ENCODE measurements at places on chromosomes 13 and 19.
A peak's percentile ranks its signal among the peaks of the same experiment; 100 is the strongest.

DNA sequence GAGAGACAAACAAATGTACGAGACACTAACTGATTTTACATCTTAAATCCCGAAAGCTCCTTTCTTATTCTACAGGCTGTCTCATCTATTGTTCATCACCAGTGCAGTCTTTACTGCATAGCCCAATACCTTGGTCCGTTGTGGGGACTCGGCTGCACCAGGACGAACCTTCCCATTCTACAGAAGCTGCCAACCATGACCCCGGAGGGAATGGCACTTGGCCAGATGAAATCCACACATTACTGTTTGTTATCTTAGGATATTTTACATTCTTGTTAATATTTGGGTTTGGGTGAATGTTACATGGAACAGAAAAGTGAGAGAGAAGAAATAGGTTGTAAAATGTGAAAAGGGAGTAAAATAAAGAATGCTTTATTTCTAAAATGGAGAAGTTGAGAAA is 195.1 kb downstream of the RFC3 start:
- peaks cover 6% of the 10 kb centered on the region for H3K27me3 ChIP-seq
- no peaks in the 10 kb centered on the region for H3K36me3 ChIP-seq
- no peak overlapping the region for H3K27ac ChIP-seq
- H3K4me3 ChIP-seq = no peak overlapping the region
- DNase-seq = no peak

DNA sequence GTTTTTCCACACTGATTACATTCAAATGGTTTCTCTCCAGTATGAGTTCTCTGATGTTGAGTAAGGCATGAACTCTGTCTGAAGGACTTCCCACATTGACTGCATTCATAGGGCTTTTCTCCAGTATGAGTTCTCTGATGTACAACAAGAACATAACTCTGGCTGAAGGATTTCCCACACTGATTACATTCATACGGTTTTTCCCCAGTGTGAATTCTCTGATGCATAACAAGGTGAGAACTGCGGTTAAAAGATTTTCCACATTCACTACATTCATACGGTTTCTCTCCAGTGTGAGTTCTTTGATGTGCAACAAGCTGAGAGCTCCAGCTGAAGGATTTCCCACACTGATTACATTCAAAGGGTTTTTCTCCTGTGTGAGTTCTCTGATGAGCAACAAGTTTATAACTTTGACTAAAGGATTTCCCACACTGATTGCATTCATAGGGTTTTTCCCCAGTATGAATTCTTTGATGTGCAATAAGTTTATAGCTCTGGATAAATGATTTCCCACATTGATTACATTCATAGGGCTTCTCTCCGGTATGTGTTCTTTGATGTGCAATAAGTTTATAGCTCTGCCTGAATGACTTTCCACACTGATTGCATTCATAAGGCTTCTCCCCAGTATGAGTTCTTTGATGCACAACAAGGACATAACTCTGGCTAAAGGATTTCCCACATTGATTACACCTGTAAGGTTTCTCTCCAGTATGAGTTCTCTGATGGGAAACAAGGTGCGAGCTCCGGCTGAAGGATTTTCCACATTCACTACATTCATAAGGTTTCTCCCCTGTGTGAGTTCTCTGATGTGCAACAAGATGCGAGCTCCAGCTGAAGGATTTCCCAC is 23.5 kb downstream of the ZNF180 start:
- H3K4me3 ChIP-seq = peak overlapping the region; percentile 43
- peak overlapping the region; percentile 78 for H3K27ac ChIP-seq
- no peak for DNase-seq
- no peaks in the 10 kb centered on the region for H3K27me3 ChIP-seq
- H3K36me3 ChIP-seq = peaks cover 50% of the 10 kb centered on the region

GRCh38 chr13:102569488-102569887 is 27.3 kb upstream of the TPP2 start:
- H3K4me1 ChIP-seq = no peaks in the 10 kb centered on the region
- H3K27me3 ChIP-seq = peaks cover 52% of the 10 kb centered on the region
- H3K36me3 ChIP-seq = no peaks in the 10 kb centered on the region
- no peak overlapping the region for H3K4me3 ChIP-seq
- no peak overlapping the region for H3K27ac ChIP-seq

DNA sequence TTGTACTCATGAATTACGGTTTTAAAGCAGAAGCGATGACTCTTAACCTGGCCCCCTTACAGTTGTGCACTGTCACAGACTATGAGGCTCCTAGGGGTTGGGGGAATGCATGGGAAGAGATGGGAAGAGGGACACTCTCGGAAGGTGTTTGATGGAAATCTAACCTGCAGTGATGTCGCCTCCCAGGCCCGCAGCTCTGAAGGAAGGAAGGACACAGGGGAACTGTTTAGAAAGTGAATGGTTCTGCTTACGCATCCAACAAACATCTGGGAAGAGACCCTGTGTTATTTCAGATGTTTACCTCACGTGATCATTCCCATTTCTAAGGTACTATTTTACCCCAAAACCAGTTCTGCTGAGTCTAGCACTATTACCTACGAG is 48.0 kb upstream of the SLC7A9 start:
- no peaks in the 10 kb centered on the region for H3K27me3 ChIP-seq
- DNase-seq = no peak
- no peak overlapping the region for H3K4me3 ChIP-seq
- no peak overlapping the region for H3K27ac ChIP-seq

DNA sequence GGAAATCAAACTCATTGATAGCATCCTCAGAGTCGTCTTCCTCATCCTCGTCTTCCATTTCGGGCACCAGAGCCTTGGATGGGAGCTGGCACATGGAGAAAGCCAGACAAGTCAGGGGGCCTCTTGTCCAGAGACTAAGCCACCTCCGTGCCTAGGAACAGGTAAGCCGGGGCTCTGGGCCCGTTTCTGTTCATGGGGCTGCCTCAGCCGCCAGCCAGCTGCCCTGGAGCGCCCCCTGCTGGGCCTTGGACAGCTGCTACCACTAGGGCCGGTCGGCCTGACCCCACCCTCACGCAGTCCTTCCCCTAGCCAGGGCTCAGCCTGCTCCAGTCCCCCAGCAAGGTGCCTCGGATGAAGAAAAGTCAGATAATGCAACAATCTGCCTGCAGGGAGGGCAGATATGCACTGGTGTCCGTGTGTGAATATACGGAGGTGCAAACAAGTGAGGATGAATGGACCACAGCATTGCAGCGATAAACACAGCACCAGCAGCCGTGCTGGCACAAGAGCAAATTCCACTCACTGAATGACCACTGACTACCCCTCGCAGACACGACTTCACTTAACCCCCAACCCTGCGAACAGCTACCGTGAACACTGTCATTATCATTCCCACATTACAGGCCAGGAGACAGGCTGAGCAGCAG is 11.9 kb upstream of the PRKD2 start:
- no peak overlapping the region for H3K4me3 ChIP-seq
- H3K4me1 ChIP-seq = peaks cover 30% of the 10 kb centered on the region
- H3K27me3 ChIP-seq = no peaks in the 10 kb centered on the region
- no peak overlapping the region for H3K27ac ChIP-seq
- H3K36me3 ChIP-seq = peaks cover 43% of the 10 kb centered on the region

- H3K27ac ChIP-seq = no peak overlapping the region
- no peaks in the 10 kb centered on the region for H3K36me3 ChIP-seq
- no peaks in the 10 kb centered on the region for H3K4me1 ChIP-seq
- no peak overlapping the region for H3K4me3 ChIP-seq
- no peak for DNase-seq
- H3K27me3 ChIP-seq = peaks cover 51% of the 10 kb centered on the region
Measured at GRCh38 chr13:44929692-44930091, 59.6 kb downstream of the NUFIP1 start.

DNA sequence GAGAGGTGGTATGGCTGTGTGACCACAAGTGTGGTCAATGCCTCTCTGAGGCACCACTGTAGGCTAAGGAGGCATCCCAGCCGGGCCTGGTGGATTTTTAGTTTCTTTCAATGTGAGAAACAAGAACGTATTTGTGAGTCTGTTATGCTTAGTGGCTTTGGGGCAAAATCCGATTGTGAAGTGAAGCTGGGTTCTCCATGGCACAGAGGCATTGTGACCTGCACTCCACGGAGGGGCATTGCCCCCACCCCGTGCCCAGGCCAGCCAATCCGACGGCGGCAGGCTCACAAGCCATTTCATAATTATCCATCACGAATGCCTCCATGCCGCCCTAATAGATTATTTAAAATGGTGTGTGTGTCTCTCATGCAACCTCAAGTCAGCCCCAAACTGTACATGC is 151.6 kb downstream of the ZNF536 start:
- H3K4me1 ChIP-seq = no peaks in the 10 kb centered on the region
- no peak overlapping the region for H3K4me3 ChIP-seq
- DNase-seq = no peak
- no peaks in the 10 kb centered on the region for H3K36me3 ChIP-seq
- H3K27ac ChIP-seq = no peak overlapping the region

DNA sequence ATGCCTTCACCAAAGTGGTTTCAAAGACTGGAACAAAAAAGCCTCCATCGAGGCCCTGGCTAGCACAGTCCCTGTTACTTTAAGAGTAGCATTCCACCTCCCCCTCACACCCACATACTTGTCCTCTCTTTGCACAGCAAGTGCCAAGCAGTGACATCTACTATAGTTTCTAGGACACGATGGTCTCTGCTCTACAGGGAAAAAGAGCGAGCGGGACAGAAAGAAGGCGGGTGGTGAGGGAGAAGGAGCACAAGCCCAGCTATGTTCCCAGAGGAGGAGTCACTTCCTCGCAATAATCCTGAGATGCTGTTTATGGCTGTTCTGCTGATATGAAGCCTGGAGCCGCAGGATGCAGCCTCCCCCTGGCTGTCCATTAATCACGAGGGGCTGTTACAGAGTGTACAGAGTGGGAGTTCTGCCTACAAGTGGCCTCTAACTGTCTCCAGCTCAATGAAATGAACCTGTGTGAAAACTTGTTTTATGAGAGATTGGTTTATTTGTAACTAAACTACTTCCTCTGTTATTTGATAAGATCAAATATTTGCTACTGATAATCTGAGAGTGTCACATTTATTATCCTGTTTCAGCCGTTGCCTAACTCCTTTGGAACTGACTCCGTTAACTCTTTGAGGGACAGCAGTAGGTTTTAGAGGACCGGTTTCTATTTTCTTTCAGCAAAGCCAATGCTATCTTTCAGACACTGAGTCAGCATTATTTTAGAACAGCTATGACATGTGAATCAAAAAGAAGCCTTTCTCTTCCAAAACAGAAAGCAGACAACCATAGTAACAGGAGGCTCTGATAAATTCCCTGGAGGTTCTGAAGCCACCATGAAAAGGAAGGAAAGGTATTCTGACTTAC is 208.0 kb downstream of the SPRY2 start:
- no peak overlapping the region for H3K4me3 ChIP-seq
- H3K4me1 ChIP-seq = no peaks in the 10 kb centered on the region
- H3K36me3 ChIP-seq = no peaks in the 10 kb centered on the region
- no peaks in the 10 kb centered on the region for H3K27me3 ChIP-seq

DNA sequence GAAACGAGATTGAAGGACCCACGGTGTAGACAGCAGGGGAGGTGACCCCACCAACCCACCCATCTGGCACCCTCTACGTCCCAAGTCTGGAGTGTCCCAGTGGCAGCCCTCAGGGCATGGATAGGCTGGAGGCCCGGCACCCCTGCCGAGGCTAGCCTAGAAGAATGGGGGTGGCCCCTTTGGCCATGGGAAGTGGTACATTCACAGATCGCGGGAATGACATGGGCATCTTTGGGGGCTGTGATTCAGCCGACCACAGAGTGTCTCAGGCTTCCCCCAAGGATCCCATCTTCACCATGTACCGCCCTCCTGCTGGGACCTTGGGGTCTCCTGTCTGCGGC is 11.3 kb upstream of the MKNK2 start:
- peaks cover 13% of the 10 kb centered on the region for H3K36me3 ChIP-seq
- peaks cover 26% of the 10 kb centered on the region for H3K4me1 ChIP-seq
- H3K27ac ChIP-seq = peak overlapping the region; percentile 82
- no peaks in the 10 kb centered on the region for H3K27me3 ChIP-seq

GRCh38 chr19:1399079-1399478 is 2.3 kb downstream of the GAMT start:
- peaks cover 6% of the 10 kb centered on the region for H3K4me1 ChIP-seq
- H3K27ac ChIP-seq = no peak overlapping the region
- DNase-seq = no peak
- peaks cover 6% of the 10 kb centered on the region for H3K27me3 ChIP-seq
- H3K4me3 ChIP-seq = peak overlapping the region; percentile 23

GRCh38 chr19:15837221-15837731 is 21.8 kb upstream of the OR10H1 start:
- no peak for DNase-seq
- peak overlapping the region; percentile 85 for H3K4me3 ChIP-seq
- H3K27me3 ChIP-seq = no peaks in the 10 kb centered on the region
- H3K27ac ChIP-seq = peak overlapping the region; percentile 89

GRCh38 chr13:65808061-65808460 is 1422.1 kb downstream of the PCDH9 start:
- H3K27ac ChIP-seq = no peak overlapping the region
- H3K4me1 ChIP-seq = no peaks in the 10 kb centered on the region
- H3K4me3 ChIP-seq = no peak overlapping the region

- no peak for DNase-seq
- H3K27me3 ChIP-seq = no peaks in the 10 kb centered on the region
- H3K4me3 ChIP-seq = no peak overlapping the region
- no peak overlapping the region for H3K27ac ChIP-seq
- peaks cover 12% of the 10 kb centered on the region for H3K4me1 ChIP-seq
Measured at GRCh38 chr13:24213932-24214331, 53.4 kb downstream of the SPATA13 start.

- H3K4me1 ChIP-seq = peaks cover 26% of the 10 kb centered on the region
- peaks cover 2% of the 10 kb centered on the region for H3K36me3 ChIP-seq
- H3K27ac ChIP-seq = peak overlapping the region; percentile 41
- peaks cover 32% of the 10 kb centered on the region for H3K27me3 ChIP-seq
Measured at GRCh38 chr19:15812060-15812722, 3.3 kb downstream of the OR10H1 start.

GRCh38 chr13:41259875-41260501 is 3.4 kb downstream of the MTRF1 start:
- no peak for DNase-seq
- H3K27ac ChIP-seq = no peak overlapping the region
- no peak overlapping the region for H3K4me3 ChIP-seq
- no peaks in the 10 kb centered on the region for H3K27me3 ChIP-seq

DNA sequence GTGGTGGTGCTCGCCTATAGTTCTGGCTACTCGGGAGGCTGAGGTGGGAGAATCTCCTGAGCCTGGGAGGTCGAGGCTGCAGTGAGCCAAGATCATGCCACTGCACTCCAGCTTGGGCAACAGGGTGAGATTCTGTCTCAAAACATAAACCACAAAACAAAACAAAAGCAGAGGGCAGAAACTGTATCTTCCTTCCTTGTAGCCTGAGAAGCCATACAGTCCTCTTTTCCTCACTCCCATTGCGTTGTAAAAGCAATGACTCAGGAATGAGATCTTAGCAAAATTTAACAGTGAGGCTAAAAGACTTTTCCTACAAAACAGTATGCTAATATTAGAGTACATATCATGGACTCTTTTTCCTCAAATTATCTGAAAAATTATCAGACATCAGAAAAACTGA is 130.9 kb downstream of the SHISA2 start:
- H3K27ac ChIP-seq = no peak overlapping the region
- DNase-seq = no peak
- peaks cover under 1% of the 10 kb centered on the region for H3K36me3 ChIP-seq
- no peaks in the 10 kb centered on the region for H3K27me3 ChIP-seq

GRCh38 chr13:104983601-104984000 is 1551.9 kb downstream of the EFNB2 start:
- H3K4me1 ChIP-seq = peaks cover 9% of the 10 kb centered on the region
- no peak for DNase-seq
- no peaks in the 10 kb centered on the region for H3K36me3 ChIP-seq
- no peak overlapping the region for H3K4me3 ChIP-seq
- no peak overlapping the region for H3K27ac ChIP-seq
- no peaks in the 10 kb centered on the region for H3K27me3 ChIP-seq
